ENCODE measurements at places on chromosomes 11 and 22.

DNA sequence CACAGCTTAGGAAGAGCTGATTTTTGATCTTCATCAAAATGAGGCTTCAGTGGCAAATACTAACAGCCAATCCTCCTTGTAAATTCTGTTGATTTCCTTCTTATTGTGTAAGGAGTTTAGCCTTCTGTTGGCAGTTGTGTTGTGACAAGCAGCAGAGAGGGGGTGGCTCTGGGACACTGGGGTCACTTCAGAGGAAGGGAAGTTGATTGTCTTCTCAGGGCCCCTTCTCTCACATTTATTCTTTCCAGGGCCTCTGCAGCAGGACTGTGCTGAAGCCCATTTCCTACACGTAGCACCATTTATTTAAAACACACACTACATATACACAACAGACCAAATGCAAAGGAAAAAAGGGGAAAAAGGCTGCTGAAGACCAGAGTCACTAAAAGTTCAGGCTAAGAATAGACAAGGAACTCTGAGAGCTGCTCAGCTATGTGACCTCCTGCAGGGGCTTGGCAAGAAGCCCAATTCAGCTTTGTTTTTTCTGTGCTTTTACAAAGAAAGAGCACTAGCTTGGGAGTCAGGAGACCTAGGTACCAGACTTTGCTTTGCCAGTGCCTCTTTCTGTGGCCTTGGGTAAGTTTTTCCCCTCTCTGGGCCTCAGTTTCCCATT, 28.3 kb upstream of the UPB1 start:
- DNase-seq, result no peak

DNA sequence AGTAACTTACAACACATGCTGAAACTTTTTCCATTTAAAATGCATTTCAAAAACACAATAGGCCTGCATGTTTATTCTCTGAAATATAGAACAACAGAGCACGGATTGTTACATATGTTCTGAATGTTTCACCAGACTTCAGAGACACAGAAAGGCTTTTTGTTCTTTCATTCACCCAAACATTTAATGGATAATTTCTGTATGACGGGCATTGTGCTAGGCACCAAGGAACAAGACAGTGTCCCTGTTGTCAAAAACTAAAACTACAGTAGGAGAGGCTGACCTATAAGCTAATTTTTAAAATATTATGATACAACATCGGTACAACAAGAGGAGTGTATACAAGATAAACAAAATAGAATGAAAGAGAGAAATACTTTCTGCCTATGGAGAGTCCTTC, 81.9 kb upstream of the TEAD1 start:
- DNase-seq, result no peak

DNA sequence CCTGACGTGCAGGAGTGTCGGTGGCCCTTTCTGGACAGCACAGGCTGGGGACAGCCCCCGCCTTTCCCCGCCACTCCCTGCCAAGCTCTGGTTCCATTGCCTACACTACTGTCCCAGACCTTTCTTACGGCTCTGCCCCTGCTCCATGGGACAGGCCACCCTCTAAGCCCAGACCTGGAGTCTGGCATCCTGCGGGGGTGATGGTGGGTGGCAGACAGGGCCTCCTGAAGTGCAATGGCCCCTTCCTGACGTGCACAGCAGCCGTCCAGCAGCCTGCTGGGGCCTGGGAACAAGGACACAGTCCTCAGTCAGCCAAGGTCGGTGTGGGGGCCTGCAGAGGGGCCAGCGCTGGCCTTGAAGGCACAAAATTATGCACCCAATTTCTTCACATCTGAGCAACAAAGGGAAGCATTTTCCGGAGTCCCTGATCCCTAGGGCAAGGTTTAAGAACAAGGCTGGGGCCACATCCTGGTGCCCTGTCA, 79.7 kb upstream of the KCNQ1OT1 start:
- DNase-seq, result no peak

DNA sequence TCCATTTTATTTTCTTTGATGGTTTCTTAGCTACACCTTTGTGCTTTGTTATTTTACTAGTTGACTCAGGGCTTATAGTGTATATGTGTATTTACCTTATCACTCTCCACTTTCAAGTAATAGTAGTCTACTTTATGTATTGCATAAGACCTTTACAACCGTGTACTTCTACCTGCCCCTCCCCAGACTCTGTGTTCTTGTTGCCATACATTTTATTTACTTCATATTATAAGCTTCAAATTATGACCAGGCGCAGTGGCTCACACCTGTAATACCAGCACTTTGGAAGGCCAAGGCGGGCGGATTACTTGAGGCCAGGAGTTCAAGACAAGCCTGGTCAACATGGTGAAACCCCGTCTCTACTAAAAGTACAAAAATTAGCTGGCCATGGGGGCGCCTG, 28.2 kb upstream of the CTSD start:
- no peak for DNase-seq

- DNase-seq, result no peak
Observed at GRCh38 chr11:101444164-101444563, 139.6 kb downstream of the TRPC6 start.

DNA sequence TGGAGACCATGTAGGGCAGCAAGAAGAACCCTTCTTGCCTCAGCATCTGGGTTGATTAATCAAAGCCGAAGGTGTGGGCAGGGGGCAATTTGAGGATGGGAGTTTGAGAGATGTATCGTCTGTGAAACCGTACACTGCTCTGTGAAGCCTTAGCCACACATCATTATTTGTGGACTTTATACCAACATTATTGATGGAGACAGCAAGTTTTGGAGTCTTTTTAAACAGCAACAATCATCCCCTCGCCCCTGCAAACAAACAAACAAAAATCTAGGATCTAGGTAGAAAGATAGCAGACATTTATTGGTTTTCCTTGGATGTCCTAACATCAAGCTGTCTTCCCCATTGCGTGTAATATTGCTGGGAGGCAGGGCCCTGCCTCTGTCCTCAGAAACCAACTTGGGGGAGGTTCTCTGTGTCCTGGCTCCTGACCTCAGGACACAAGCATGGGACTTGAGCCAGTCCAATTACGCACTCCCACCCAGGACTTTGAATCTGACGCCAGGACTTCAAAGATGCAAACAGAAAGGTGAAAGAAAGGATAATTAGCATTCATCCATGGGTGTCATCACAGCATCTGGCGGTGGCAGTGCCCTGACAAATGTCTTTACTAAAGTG, 61.6 kb upstream of the PLET1 start:
- no peak for DNase-seq

- no peak for DNase-seq
Observed at GRCh38 chr22:46737976-46738646, at the start of gene CERK. CERK (minus strand) TSS chr22:46738252; CDS start chr22:46738148, 104 bp downstream.

DNA sequence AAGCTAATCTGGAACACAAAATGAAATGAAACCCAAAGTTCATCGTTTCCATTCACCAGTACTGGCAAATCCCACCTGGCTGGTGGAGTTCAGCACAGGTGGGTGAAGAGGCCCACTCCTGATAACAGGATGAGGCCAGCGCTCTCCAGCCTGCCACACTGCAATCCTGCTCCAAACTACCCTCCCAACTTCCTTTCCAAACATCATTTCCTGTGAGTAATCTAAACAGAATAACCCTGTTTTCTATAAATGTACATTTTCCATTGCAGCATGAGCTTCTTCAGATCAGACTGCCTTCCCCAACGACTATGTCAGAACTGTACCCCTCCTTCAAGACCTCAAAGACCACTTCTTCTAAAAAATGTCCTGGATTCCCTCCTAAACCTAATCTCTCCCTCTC, 15.9 kb upstream of the NFRKB start:
- DNase-seq, result no peak

GRCh38 chr11:8040261-8040920, 40.6 kb upstream of the TUB start:
- no peak for DNase-seq

- no peak for DNase-seq
Observed at GRCh38 chr11:33268945-33269540, 11.9 kb downstream of the HIPK3 start.

DNA sequence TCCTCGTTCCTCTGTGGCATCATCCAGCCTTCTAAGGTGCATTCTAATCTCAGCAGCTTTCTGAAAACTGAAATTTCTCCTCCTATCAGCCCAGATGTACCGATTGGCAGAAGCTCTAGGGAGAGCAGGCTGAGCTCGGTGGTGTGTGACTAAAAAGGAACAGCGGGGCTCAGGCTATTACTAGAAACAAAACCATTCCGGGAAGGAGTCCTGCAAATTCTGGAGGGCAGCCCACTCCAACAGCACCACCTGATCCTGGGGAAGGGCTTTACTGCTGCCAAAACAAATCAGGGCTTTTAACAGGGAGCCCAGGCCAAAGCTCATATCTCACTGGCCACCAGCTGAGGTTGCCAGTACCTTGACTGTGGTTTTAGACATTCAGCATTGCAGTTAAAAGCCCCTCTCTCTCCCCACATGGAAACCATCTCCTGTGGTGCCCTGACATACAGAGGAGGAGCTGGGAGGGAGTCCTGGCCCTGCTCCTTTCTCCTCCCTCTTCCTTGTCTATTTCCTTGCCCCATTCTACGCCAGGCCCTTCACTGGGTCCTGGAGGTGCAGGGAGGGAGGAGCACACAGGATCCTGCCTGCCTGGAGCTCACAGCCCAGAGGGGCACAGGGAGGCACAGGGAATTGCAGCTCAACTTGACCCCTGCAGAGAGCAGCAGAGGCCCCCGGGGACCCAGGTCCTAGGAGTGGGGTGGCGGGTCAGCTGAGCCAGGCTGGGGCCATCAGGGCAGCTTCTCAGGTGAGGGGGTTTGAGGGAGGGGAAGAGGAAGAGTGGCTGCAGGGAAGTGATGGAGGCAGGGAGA, 889 bp downstream of the PLAAT4 start:
- no peak for DNase-seq

GRCh38 chr11:59556115-59556916, 45.0 kb downstream of the OR4D9 start:
- peak; percentile 66 for DNase-seq

- DNase-seq, result no peak
Observed at GRCh38 chr11:66012371-66012945, 650 bp downstream of the CST6 start.

DNA sequence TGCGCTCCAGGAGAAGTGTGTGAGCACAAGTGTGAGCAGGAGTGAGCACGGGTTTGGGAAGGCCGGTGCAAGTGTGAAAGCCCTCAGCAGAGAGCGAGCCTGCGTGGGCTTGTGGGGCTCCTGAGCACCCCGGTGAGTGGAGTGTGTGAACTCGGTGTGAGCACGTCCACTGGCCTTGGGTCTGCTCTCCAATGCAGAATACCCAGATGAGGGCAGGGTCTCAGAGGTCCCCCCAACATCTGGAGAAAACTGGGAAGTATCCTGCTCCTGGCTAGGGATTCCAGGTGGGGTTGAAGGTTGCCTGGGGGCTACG, 1.2 kb downstream of the ESRRA start:
- no peak for DNase-seq

DNA sequence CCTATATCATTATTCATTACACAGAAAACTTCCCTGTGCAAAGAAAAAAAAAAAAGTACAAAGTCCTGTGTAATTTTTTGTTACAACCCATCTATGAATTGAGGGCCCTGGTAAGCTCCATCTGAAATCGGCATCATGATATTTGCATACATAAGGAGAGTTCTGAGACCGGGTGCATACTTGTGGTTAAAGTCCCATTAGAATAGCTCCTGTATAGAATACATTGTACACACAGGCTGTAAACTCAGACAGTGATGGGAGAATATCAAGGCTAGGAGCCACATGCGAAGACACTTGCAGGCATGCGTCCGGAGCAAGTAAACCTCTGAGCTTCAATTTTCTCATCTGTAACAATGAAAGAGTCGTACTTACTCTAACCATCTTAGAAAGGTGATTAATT, 353.2 kb downstream of the ETS1 start:
- no peak for DNase-seq

Data from amniotic stem cell (primary cell).